ENCODE measurements at places on chromosomes 7 and 10. TPM values are rescaled to one million over a fixed set of nuclear protein-coding genes. Genes with fewer than 3 reads are reported as not detected.

Gene TBC1D12
- polyA plus RNA-seq, result 2.5 TPM

GRCh38 chr10:120285408-120285807 is 171.6 kb upstream of the PLPP4 start:
- no peaks in the 10 kb centered on the region for H3K27me3 ChIP-seq
- H3K4me3 ChIP-seq, result no peak overlapping the region
- no peaks in the 10 kb centered on the region for H3K4me1 ChIP-seq
- DNase-seq, result no peak

Gene GLI3
- polyA plus RNA-seq, result not detected

DNA sequence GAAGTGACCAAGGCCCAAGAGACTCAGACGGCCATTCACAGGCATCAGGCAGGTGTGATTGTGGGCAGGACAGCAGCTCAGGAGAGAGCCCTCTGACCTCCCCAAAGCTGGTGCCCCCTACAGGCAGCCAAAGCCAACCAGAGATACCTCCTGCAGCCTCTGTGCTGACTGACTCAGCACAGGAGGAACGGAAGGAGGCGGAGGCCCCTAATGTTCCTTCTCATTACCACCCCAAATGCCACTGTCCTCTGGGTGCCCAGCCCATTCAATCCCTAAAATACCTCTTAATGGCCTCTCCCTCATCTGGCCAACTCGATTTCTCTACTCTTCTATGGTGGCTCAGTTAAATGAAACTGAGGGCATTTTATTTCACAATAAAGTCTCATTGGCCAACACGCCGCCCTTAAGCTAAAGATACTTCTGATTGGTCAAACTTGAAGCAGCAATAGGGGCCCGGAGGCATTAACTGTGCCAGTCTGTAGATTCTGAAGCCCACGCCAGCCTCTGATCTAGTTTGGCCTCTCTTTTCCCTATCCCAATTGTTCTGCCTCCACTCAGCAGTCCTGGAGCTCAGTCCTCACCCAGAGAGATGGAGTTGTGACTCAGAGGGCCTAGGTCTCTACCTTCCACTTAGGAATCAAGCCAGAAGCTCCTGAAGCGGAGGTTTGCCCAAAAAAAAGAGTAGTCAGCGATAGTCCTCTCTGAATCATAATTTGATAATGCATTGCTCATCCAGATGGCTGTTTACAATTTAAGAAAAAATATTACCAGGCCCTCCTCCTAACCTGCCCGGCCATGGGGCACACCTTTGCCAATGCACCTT is 1.2 kb downstream of the CYREN start:
- H3K27ac ChIP-seq, result peak overlapping the region; percentile 96
- no peak for DNase-seq
- peaks cover 24% of the 10 kb centered on the region for H3K4me1 ChIP-seq
- peak overlapping the region; percentile 84 for H3K4me3 ChIP-seq

- no peaks in the 10 kb centered on the region for H3K4me1 ChIP-seq
- no peak overlapping the region for H3K27ac ChIP-seq
- H3K4me3 ChIP-seq, result no peak overlapping the region
- H3K27me3 ChIP-seq, result no peaks in the 10 kb centered on the region
- DNase-seq, result no peak
Observed at GRCh38 chr7:25126751-25127150, 1.7 kb upstream of the CYCS start.

Gene NEUROG3
- not detected for polyA plus RNA-seq

Gene RAMP3
- polyA plus RNA-seq, result not detected

DNA sequence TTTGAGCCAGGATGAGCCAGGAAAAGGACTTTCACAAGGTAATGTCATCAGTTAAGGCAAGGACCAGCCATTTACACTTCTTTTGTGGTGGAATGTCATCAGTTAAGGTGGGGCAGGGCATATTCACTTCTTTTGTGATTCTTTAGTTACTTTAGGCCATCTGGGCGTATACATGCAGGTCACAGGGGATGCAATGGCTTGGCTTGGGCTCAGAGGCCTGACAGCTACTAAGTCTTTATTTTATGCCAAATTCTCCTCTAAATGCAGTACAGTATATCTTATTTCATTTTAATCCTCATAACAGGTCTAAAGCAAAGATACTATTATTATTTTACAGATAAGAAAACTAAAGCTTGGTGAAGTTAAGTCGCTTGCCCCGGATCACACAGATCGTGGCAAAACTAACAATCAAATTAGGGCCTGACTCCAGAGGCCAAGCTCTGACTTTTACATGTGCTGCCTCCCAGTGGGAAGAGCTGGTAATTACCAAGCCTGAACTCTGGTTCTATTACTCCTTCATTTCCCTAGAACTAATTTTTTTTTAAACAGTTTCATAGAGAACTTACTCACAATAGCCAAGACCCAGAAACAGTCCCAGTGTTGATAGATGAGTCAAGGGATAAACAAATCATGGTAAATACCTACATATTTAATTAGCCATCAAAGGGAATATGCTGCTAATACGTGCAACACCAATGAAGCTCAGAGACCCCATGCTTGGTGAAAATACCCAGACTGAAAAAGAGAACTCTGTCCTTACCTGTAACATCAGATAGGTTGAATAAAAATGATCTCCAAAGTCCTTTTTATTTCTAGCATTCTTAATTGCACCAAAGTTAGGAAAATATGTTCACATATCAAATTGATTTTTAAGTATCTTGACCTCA is 35.4 kb downstream of the C7orf25 start:
- no peaks in the 10 kb centered on the region for H3K36me3 ChIP-seq
- no peaks in the 10 kb centered on the region for H3K4me1 ChIP-seq
- no peaks in the 10 kb centered on the region for H3K27me3 ChIP-seq
- DNase-seq, result no peak
- H3K27ac ChIP-seq, result no peak overlapping the region

DNA sequence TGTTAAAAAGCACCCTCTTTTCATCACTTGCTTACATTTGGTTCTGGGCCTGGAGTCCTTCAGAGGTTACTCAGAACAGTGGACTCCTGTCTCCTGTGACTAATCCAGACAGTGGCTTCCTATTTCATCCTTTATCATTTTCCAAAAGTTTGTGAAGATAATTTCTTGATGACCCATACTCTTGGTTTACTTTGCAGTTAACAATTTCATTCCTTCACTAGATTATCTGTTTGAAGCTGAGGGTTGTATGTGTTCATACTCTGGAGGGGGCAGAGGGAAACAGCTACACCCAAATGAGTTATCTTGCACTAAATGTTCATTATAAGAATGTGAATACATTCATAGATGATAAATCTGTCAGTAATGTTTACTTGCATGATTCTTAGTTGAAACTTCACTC is 124.7 kb downstream of the ZNF248 start:
- H3K4me1 ChIP-seq, result no peaks in the 10 kb centered on the region
- H3K4me3 ChIP-seq, result no peak overlapping the region
- H3K36me3 ChIP-seq, result no peaks in the 10 kb centered on the region
- no peak overlapping the region for H3K27ac ChIP-seq

- DNase-seq, result no peak
- no peaks in the 10 kb centered on the region for H3K4me1 ChIP-seq
- no peaks in the 10 kb centered on the region for H3K36me3 ChIP-seq
- H3K27me3 ChIP-seq, result no peaks in the 10 kb centered on the region
Observed at GRCh38 chr10:132836248-132836831, 50.4 kb upstream of the NKX6-2 start.

DNA sequence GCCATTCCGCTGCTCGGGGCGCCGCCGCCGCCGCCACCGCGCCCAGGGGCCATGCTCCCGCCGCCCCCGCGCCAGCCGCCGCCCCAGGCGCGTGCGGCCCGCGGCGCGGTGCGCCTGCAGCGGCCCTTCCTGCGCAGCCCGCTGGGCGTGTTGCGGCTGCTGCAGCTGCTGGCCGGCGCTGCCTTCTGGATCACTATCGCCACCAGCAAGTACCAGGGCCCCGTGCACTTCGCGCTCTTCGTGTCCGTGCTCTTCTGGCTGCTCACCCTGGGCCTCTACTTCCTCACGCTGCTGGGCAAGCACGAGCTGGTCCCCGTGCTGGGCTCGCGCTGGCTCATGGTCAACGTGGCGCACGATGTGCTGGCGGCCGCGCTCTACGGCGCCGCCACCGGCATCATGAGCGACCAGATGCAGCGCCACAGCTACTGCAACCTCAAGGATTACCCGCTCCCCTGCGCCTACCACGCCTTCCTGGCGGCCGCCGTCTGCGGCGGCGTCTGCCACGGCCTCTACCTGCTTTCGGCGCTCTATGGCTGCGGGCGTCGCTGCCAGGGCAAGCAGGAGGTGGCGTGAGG is 383 bp downstream of the MARVELD1 start:
- peaks cover 3% of the 10 kb centered on the region for H3K4me1 ChIP-seq
- H3K27me3 ChIP-seq, result peaks cover 2% of the 10 kb centered on the region
- no peak overlapping the region for H3K27ac ChIP-seq
- H3K36me3 ChIP-seq, result no peaks in the 10 kb centered on the region
- DNase-seq, result no peak

Gene UPK3BL1
- polyA plus RNA-seq, result 13.3 TPM

Gene ZNF777
- polyA plus RNA-seq, result 2.4 TPM

Gene TMEM196
- polyA plus RNA-seq, result not detected

- peak overlapping the region; percentile 24 for H3K27ac ChIP-seq
- H3K4me3 ChIP-seq, result peak overlapping the region; percentile 18
- H3K36me3 ChIP-seq, result peaks cover 5% of the 10 kb centered on the region
- H3K4me1 ChIP-seq, result peaks cover 37% of the 10 kb centered on the region
- H3K27me3 ChIP-seq, result no peaks in the 10 kb centered on the region
Observed at GRCh38 chr7:101933688-101934121, 116.3 kb downstream of the CUX1 start.

GRCh38 chr7:2920956-2921652 is 77.0 kb upstream of the GNA12 start:
- no peak for DNase-seq
- no peak overlapping the region for H3K4me3 ChIP-seq
- peaks cover 5% of the 10 kb centered on the region for H3K36me3 ChIP-seq
- no peak overlapping the region for H3K27ac ChIP-seq
- H3K27me3 ChIP-seq, result no peaks in the 10 kb centered on the region

Gene CYP2C9
- not detected for polyA plus RNA-seq

- H3K27ac ChIP-seq, result no peak overlapping the region
- no peaks in the 10 kb centered on the region for H3K27me3 ChIP-seq
- H3K4me3 ChIP-seq, result no peak overlapping the region
- no peaks in the 10 kb centered on the region for H3K4me1 ChIP-seq
Observed at GRCh38 chr7:133645884-133646391, 393.1 kb downstream of the EXOC4 start.

DNA sequence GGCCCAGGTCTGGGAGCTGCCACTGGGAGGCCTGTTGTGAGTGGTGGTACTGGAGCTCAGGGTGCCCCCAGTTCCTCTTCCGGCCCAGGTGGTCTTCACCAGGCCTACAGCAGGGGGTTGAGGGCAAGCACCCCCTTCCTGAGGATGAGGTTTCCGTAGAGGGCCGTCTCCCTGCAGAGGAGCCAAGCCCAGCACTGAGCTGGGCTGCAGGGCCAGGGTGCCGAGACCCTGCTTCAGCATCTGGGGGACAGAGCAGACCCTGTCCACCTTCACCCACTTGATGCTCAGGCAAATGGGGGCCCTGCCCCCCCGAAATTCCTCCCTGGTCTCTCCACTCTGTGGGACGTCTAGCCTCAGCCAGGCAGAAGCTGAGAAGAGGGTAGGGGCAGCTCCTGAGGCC is 2.6 kb downstream of the FUOM start:
- no peaks in the 10 kb centered on the region for H3K27me3 ChIP-seq
- no peaks in the 10 kb centered on the region for H3K4me1 ChIP-seq
- no peak overlapping the region for H3K27ac ChIP-seq
- no peak overlapping the region for H3K4me3 ChIP-seq

Gene CUZD1
- polyA plus RNA-seq, result 0.78 TPM

DNA sequence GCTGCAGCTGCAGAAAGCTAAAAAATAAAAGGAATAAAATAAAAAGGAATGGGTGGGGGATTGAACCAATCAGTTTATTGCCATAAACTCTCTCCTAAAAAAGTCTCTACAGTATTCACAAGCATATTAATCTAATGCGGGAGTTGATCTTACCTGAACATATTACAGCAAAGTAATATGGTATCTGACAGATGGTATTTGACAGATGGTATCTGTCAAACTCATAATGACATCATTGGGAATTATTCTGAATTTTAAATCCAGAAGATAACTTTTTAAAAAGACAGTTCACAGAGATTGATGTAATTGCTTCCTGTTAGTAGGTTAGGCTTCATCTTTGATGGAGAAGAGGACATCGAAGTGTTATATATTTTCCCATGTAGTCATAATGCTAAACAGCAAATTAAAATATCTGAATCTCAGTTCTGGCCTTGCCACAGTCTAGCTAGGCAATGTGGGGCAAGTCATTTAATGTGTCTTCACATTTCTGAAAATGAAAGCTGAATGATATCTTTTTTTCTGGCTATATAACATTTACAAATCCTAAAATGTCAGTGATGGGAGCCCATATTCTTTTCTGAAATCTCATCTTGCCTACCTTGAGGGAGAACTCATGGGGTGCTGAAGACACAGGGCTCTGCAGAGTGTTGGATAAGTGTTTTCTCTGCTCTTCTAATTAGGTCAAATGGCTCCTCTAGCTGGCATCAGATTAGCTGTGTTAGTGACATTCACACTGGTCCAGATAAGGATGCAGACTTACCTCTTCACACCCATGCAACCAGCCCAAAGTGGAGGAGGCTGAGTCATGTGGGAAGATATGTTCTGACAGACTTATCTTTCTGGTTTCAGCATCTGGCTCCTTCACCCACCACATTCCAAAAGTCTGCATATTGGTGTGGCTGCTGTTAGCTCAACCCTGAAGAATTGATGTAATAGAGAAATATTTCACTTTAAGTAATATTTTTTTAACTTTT is 2.1 kb upstream of the LIPM start:
- H3K4me1 ChIP-seq, result no peaks in the 10 kb centered on the region
- H3K27me3 ChIP-seq, result no peaks in the 10 kb centered on the region
- H3K27ac ChIP-seq, result no peak overlapping the region
- no peak for DNase-seq
- no peak overlapping the region for H3K4me3 ChIP-seq
- H3K36me3 ChIP-seq, result no peaks in the 10 kb centered on the region

- H3K4me1 ChIP-seq, result no peaks in the 10 kb centered on the region
- no peak overlapping the region for H3K27ac ChIP-seq
- no peak for DNase-seq
- no peaks in the 10 kb centered on the region for H3K27me3 ChIP-seq
Observed at GRCh38 chr10:124824507-124824906, 22.9 kb downstream of the ABRAXAS2 start.

Gene FAM237B
- polyA plus RNA-seq, result not detected

GRCh38 chr10:94489976-94490788 is 55.4 kb upstream of the HELLS start:
- H3K36me3 ChIP-seq, result no peaks in the 10 kb centered on the region
- no peak overlapping the region for H3K27ac ChIP-seq
- no peaks in the 10 kb centered on the region for H3K27me3 ChIP-seq
- no peaks in the 10 kb centered on the region for H3K4me1 ChIP-seq

DNA sequence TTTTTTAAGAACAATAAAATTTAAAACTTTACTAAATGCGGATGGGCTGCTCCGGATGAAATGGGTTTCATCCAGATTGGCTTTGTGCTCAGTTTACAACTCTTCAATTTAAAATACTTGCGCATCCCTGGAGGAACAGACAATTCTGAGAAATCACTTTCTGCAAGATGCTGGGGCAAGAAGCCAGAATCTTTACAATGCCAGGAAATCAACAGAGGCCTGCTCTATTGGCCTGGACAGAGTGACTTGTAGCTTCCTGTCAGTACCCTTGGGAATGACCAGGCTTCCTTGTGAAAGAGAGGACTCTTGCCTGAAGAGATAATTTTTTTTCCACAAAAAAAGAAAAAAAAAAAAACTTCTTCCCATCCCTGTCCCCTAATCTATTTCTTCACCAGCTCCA is 3.9 kb upstream of the FAM13C start:
- no peak overlapping the region for H3K4me3 ChIP-seq
- no peak for DNase-seq
- no peaks in the 10 kb centered on the region for H3K4me1 ChIP-seq
- H3K27me3 ChIP-seq, result 0 out of 2 replicates have a peak, but pooled peaks cover 3% of the 10 kb centered on the region
- no peaks in the 10 kb centered on the region for H3K36me3 ChIP-seq

Gene NDUFA5
- 180 TPM for polyA plus RNA-seq
